ENCODE measurements at places on chromosomes 5 and 9.
A peak's percentile ranks its signal among the peaks of the same experiment; 100 is the strongest.

DNA sequence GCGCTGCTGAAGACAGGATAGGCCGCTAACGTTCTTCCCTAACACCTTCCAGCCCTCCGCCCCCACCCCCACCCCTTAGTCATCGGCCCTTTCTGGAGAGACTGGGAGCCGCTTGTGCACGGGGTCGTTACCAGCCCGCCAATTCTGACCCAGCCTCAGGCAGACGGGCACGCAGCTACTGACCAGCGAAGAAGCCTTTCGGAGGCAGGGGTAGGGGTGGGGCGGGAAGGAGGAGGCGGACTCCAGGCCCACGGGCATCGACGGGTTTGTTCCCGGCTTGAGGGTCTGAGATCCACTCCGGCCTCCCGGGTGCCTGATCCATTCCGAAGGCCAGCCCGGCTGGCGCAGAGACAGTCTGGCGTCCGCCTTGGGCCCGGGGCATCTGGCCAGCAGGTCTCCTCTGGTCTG, 729 bp upstream of the HAND1 start:
- DNase-seq, result no peak

DNA sequence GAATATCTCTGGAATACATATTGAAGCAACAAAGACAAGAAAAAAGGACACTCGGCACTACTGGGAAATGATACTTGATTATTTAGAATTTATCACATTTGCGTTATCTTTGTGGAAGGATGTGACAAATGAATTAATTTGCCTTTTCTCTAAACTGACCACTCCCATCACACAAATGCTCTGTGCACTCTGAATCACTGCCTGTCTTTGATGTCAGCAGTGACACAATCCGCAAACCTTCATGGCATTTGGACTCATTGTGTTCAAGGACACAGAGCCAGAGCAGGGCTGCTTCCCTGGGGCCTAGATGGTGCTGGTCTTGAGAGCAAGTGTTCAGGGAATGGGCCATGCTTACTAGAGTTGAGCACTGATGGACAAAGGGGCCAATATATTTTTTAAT, 4.9 kb upstream of the KIF4B start:
- no peak for DNase-seq

- DNase-seq, result no peak
Observed at GRCh38 chr9:89422151-89422975, 75.5 kb downstream of the SEMA4D start.

- DNase-seq, result peak; percentile 53
Observed at GRCh38 chr9:109639674-109640579, 140.1 kb upstream of the PALM2AKAP2 start.

DNA sequence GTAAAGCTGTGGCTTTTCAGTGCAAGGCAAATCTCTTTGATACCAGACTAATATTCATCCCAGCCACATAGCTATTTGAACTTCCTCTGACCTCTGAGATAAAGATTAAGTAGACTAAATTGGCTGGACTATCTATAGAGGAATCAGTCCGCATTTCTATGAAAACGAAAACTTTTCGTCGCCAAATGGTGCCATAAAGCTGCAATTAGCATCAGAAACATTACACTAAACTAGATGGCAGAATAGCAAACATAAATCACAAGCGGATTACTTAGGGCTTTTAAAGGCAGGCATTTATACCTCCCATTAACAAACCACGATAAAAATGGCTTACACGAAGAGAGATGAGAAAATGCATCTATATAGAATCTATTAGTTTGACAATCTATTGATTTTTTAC, 1009.7 kb upstream of the CDH6 start:
- DNase-seq, result no peak

DNA sequence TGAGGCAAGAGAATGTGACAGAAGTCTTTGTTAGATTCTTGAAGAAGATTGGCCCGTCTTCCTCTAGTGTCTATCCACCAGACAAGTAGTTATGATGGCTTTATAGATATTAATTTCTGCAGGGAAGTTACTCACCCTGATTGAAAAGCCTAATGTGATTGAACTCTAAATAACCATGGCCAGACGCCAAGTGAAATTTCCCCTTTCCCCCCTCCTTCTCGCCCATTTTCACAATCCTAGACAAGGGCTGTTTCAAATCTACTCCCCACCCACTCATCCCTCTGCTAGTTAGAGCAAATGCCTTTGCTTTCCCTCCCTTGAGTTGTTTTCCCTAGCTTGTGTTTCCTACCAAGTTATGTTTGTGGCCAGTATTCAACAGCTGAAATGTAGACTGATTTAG, 182.5 kb downstream of the TMEM167A start:
- no peak for DNase-seq

GRCh38 chr9:124047251-124047672, 35.7 kb downstream of the LHX2 start:
- DNase-seq, result no peak

GRCh38 chr5:69188811-69189161, 597 bp upstream of the CENPH start:
- no peak for DNase-seq

DNA sequence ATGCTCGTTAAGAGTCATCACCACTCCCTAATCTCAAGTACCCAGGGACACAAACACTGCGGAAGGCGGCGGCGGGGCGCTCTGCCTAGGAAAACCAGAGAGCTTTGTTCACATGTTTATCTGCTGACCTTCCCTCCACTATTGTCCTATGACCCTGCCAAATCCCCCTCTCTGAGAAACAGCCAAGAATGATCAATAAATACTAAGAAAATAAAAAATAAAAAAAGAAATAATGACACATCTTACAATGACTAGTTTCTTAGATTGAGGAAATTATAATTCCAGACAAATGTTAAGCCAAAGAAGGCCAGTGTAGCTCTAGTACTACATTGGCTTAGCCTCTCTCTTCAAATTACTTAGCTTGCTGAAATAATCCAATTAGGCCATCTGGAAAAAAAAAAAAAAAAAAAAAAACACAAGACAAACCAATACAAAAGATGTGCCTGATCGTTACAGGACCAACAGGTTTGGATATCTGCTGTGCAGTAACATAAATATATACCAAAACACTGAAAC, 58.0 kb downstream of the ANXA2R start:
- DNase-seq, result no peak

GRCh38 chr9:93587651-93588347, 11.4 kb downstream of the PHF2 start:
- DNase-seq, result no peak

GRCh38 chr5:32618962-32619361, 33.6 kb downstream of the SUB1 start:
- DNase-seq, result no peak

- peak; percentile 70 for DNase-seq
Observed at GRCh38 chr9:131116281-131117120, 8.9 kb upstream of the NUP214 start.

DNA sequence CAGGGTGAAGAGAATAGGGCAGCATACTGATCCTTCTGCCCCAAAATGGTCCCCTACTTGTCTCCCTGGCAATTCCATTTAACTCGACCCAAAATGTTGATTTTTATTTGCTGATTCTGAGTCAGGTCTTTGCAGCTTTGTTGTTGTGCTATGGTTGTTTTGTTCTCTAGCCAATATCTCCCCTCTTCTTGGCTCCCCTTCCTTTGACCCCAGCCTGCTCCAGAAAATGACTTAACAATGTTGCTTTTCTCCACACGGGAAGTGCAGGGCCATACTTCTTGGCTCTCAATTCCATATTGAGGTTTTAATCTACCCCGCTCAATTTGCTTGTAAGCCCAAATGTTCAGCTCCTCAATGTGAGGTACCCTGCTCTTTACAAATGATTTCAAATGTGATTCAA, 330.0 kb downstream of the RASEF start:
- no peak for DNase-seq

Data from pons (tissue), 1 donor.